ENCODE measurements at places on chromosomes 2 and 18.

DNA sequence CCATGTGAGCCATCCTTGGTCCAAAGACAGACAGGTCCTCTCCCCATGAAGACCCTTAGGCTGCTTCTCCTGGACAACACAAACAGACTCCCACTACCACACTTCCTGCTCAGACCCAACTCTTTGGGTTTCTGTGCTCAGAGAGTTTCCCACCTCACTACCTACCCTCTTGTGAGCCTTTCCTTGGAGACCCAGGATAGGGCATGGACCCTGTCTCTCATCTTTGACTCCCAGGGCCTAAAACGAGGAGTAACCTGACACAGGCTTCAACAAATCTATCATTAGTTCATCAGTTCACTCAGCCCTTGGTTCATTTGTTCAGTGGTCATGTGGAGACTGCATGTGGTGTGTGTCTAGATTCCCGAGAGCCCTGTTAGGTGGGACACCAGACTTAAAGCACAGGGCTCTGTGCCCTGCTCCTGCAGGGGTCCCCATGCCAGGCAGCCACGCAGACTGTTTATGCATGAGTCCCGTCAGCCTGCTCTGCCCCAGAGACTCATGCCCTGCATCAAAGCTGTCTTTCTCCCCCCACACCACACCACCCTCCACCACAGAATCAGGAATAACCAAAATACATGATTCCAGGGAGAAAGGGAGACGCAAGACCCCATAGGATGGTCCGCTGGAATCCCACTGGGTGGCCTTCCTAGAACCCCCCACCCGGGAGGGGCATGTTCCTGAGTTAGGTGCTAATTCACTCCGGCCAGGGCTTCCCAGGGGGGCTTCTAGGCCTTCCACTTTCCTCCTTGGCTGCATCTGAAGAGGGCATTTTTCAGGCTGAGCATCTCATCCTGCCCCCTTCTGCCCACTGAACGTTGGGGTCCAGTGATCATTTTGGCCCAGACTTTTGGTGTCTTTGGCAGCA lies 100.2 kb upstream of the TEX51 start:
- DNase-seq: no peak

DNA sequence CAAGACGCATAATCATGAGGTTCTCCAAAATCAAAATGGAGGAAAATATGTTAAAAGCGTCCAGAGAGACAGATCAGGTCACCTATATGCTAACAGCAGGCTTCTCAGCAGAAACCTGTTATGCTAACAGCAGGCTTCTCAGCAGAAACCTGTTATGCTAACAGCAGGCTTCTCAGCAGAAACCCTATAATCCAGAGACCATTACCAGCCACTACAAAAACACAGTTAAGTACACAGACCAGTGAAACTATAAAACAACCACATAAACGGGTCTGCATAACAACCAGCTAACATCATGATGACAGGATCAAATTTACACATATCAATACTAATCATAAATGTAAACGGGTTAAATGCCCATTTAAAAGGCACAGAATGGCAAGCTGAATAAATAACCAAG lies 1548.4 kb upstream of the TMEFF2 start:
- no peak for DNase-seq

DNA sequence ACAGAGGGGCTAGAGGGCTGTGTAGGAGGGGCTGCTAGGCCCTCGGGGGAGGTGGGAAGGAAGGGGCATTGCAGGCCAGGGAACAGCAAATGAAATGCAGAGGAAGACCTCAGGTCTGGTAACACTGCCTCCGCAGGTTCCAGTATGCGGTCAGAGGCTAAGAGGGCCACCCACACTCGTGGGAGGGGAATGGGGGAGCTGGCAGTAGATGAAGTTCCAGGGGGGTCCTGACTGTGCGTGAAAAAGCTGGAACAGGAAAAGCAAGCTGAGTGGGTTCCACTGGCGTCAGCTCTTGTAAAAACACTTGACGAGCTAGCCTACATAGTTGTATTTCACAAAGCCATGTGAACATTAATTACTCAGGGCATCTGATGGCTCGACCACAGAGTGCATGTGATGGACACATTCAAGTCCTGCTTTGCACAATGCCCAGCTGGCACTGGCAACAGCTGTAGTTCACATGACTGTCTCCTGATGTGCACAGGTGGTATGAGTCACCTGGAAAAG lies 29.0 kb upstream of the PTPN4 start:
- no peak for DNase-seq

- no peak for DNase-seq
Measured at GRCh38 chr2:227706859-227707258, 11.0 kb downstream of the SLC19A3 start.

DNA sequence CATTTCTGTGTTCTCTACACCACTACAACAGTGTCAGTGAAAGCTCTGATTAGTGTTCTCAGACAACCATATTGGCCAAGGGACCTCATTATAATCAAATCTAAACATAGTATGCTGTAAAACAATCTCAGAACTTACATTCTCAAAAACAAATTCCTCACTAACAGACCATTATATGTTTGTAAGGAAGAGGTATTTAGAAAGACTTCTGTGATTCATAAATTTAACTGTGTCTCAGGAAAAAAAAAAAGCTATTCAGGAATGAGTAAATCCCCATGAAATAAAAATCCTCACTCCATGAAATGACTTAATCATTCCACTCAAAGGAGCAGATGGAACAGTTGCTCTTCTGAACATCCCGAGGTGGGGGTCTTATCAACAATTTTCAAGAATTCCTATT lies 413.0 kb downstream of the CDH2 start:
- DNase-seq: no peak

- DNase-seq: no peak
Measured at GRCh38 chr18:56509656-56510055, 128.7 kb downstream of the TXNL1 start.

GRCh38 chr2:212194396-212194795 lies 344.2 kb downstream of the ERBB4 start:
- DNase-seq: no peak

DNA sequence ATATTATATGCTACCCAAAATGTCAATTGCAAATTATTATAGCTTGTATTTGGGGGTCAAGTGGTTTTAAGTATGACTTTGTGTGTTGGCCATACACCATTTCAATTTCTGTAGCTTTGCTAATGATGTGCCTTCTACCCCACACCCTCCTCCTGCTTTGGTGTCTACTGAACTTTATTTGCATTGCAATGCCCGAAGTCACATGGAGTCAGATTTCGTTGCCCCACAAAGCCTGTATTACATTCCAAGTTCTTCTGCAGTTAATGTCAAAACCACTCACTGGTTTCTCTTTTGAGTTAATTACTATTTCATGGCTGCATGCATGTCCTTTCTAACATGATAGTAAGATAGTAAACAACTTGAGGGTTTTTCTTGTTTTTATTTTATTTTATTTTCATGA lies 528.9 kb downstream of the RIT2 start:
- DNase-seq: no peak

- no peak for DNase-seq
Measured at GRCh38 chr2:3432067-3432466, 52.6 kb downstream of the TRAPPC12 start.

- DNase-seq: no peak
Measured at GRCh38 chr18:49227441-49228165, 232.8 kb downstream of the DYM start.

DNA sequence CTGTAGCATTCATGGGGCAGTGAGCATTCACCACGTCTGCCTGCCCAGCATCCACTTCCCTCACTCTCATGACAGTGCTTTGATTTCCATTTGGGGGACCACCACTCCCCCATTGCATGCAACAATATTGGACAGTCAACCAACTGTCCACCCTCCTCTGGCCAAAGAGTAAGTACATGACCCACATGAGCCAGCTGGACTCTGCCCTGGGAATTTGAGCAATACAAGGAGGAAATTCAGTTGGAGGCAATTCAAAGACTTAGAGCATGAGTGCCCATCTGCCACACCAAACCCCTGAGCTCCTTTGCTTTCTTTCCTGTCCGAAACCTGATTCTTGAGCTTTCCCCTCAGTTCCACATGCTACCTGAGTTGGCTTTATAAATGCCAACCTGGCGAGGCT lies 41.7 kb upstream of the PNO1 start:
- DNase-seq: no peak

GRCh38 chr2:23291239-23291638 lies 93.7 kb upstream of the KLHL29 start:
- no peak for DNase-seq

- DNase-seq: no peak
Measured at GRCh38 chr2:203209538-203209937, 29.3 kb upstream of the CYP20A1 start.

GRCh38 chr2:161780881-161781280 lies 156.7 kb downstream of the SLC4A10 start:
- no peak for DNase-seq

DNA sequence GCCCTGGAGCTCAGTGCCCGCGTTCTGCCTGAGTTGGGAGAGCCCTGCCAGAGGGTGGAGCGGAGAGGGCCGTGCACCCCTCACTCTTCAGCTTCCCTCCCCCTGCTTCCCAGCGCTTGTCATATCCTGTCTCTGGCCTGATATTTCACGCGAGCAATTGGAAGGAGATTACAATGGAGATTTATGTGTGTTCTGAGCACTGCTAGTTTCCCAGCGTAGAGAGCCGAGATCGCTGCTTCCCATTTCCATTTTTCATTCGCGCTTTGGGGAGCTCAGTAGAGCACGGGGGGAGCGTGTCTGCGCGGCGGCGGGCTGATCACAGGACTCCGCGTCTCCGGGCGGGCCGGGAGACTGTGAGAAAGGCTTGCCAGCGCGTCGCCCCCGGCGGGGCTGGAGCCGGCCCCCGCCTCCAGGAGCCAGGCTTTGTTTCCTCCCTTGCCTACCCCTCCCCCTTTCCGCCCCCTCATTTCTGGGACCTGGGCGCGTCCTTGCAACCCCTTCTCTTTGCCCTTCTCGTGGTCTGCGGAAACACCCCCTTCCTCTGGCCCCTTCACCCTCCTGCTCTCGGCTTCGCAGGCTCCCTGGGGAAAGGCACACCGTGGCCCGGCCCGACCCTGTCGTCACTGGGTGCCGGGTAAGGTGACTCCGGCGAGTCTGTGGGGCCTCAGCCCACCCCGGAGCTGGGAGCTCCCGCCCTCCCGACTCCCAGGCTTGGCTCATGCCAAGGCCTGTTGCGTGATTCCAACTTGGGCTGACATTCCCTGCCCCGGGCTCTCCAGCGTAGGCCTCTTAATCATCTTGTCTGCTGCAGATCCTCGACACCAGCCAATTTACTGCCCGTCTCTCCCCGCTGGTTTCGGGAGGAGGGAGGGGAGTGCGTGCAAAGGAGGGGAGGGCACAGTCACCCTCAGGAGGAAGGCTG lies 5.8 kb downstream of the DLX2 start:
- no peak for DNase-seq

DNA sequence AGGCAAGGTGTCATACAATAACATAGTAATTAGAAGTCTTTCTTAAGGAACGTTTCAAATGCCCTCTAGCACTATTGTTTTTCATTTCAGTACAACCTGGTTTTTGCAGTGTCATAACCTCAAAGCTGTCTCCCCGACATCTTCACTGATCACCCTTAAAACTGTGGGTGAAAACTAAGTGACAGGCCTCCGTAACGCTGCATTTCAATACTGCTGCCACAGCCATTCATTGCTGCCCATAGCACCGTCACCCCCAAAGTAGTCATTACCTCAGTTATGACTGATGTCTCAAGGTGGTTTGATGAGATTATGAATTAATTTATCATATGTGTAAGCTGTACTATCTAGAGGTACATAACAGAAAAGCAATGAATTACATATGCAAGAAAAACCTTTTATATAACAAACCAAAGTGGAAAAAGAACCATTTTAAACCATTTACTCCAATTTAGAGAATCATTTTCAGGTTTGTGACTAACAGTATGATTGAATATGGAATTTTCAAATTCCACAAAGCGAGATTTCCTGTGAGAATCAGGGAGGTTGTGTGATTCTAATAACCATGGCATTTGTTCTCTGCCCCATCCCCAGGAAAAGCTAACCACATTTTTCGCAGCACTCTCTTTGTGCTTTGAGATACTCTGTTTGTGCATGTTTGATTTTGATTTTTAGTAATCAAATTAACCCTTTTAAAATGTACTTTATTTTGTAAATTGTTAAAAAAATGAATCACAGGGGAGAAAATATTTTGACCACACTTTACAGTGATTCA lies 263.0 kb downstream of the PTGR3 start:
- DNase-seq: no peak

GRCh38 chr2:41719756-41720155 lies 328.1 kb upstream of the PKDCC start:
- no peak for DNase-seq

DNA sequence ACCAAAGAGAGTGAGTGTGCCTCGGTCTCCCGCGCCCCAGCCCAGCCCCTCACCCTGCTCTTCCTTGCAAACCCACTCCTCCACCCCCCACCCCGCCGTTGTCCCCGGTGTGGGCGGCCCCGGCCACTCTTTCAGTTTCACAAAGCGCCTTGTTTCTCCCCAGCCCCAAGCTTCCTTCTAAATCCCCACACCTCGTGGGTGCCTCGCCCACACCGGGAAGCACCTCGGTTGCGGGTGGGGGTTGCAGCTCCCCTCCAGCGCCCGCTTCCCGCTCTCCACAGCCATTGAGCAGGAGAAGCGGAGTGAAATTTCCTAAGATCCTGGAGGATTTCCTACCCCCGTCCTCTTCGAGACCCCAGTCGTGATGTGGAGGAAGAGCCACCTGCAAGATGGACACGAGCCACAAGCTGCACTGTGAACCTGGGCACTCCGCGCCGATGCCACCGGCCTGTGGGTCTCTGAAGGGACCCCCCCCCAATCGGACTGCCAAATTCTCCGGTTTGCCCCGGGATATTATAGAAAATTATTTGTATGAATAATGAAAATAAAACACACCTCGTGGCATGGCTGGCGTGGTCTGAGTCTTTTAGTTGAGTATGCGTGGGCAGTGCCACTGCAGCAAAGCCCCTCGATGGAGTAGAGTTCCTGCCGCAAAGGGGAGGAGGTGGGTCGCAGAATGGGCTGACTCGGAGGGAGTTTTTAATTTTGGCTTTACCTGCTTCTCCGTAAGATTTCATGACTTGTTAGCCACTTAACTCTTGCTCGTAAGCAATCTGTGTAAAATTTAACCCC lies 848 bp downstream of the TMSB10 start:
- peak; percentile 16 for DNase-seq

- DNase-seq: no peak
Measured at GRCh38 chr2:65055422-65056214, 598 bp upstream of the CEP68 start.

DNA sequence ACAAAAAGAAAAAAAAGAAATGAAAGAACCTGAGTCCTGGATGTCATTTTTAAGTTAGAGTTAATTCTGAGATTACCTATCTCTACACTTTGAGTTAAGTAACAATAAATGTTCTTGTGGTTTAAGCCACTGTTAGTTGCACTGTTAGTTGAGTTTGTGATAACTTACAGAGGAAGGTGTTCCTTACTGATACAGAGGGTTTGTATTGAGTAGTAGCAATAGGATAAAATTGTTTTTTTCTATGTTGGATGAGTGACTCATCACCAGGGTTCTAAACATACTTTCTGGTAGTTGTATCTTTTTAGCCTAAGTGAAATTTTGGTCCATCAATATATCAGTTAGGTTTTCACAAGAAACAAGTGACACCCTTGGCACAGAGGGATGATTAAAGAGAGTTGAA lies 4.0 kb upstream of the LCLAT1 start:
- no peak for DNase-seq

DNA sequence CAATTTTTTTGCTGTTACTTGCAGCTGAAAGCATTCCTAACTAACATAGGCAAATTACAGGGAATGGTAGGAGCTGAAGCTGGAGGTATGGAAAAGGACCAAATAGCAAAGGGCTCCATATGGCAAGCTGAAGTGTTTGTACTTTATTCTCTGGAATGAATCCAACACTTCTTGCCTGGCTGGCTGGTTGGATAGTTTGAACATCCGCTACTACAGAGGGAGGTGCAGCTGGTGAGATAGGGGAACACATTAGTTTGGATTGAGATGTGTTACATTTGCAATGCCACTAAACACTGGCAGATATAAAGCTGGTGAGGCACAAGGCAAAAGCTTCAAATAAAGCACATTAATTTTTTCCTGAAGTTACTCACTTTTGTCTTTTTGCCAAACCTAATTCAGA lies 291.5 kb downstream of the SP3 start:
- DNase-seq: no peak

All from BE2C (cell line).